ENCODE measurements at places on chromosomes 6 and 20.

DNA sequence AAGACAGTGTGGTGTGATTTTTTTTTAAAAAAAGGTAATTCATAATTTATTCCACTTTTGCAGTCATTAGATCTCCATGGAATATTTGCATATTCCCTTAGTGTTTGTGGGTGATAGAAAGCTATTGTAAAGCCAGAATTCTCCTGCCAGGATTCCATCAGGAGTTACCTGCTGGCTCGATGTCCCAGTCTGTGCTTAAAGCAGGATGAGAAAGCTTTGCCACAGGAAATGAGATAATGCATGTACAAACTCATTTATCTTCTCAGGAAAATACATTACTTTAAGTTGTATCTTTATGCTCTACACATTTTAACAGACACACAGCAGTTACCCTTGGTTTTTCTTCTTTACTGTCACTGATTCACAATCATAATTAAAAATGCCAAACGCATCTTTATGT is 553.0 kb downstream of the CD109 start:
- no peak for DNase-seq

GRCh38 chr20:39458452-39458851 is 496.3 kb downstream of the DHX35 start:
- DNase-seq = no peak

- no peak for DNase-seq
Observed at GRCh38 chr6:119323931-119324330, 25.6 kb downstream of the MAN1A1 start.

DNA sequence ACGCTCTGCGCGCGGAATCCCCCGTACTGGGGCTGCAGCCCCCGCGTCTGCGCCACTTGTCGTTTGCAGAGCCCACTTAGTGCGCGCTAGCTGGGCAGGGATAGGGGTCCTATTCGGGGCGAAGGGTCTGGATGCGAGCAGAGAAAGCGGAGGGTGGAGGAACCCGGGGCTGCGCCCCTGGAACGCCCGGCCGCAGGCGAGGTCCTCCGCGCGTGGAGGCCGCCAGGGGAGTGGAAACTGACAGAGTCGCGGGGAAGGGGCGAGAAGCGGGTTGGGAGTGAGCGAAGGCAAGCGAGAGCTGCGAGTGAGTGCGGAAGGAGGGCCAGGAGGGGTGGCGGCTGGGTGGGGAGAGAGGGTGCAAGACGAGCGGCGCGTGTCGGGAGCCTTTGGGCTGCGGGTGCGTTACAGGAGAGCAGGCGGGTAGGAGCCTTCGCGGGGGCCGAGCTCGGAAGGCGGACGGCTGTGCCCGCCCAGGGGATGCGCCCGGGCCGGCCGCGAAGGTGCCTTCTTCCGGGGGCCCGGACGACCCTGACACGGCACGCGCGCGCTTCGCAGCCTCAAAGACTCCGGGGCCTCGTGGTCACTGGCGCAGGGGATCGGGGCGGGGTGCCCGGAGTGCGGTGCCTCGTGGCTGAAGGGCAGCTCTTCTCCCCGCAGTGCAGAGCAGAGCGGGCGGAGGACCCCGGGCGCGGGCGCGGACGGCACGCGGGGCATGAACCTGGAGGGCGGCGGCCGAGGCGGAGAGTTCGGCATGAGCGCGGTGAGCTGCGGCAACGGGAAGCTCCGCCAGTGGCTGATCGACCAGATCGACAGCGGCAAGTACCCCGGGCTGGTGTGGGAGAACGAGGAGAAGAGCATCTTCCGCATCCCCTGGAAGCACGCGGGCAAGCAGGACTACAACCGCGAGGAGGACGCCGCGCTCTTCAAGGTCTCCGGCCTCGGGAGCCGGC is 1.2 kb downstream of the IRF4 start:
- DNase-seq = peak; percentile 65

GRCh38 chr6:88502391-88502790 is 336.2 kb upstream of the CNR1 start:
- no peak for DNase-seq

- DNase-seq = no peak
Observed at GRCh38 chr6:89430201-89430962, 2.6 kb upstream of the ANKRD6 start.
